Breast epithelium (tissue), 4 donors: ENCODE measurements at places on chromosomes 7 and 10. TPM values are rescaled to one million over a fixed set of nuclear protein-coding genes. Genes with fewer than 3 reads are reported as not detected.

DNA sequence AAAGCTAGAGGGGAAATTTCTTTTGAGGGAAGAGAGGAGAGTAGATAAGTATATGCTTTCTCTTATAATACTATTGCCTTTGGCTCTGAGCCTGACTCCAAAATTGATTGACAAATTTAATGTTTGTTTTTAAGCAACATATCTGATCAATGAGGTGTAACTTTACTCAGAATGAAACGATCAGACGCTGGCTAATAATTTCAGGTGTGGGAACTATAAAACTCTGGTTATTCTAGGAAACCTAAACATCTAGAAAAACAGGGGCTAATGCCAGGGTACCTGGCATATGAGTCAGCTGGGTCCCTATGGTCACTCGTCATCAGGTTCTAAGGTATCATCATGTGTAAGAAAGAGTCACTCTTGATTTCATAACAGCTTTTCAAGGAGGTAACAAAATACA, 139.7 kb downstream of the ATE1 start:
- H3K36me3 ChIP-seq: no peaks in the 10 kb centered on the region
- no peaks in the 10 kb centered on the region for H3K4me1 ChIP-seq
- no peak for DNase-seq
- no peak overlapping the region for H3K4me3 ChIP-seq
- no peaks in the 10 kb centered on the region for H3K27me3 ChIP-seq

- no peaks in the 10 kb centered on the region for H3K27me3 ChIP-seq
- DNase-seq: no peak
- no peak overlapping the region for H3K4me3 ChIP-seq
- no peaks in the 10 kb centered on the region for H3K36me3 ChIP-seq
- no peak overlapping the region for H3K27ac ChIP-seq
Measured at GRCh38 chr10:82392533-82392932, 517.5 kb downstream of the NRG3 start.

DNA sequence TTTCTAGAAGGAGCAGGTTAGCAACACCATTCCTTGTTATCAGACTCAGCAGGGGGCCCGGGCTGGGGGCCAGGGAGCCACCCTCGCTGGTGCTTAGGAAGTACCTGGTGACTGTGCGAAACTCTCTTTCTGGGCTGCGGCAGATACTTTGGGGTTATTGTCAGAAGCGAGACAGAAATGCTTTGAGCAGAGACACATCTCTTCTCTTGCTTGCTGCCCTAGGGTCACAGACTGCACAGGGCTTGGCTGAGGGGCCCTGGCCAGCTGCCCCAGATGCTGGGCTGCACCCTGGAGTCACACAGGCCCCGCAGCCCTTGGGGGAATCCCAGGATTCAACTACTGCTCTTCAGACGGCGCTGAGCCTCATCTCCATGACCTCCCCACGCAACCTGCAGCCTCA, 91.9 kb downstream of the WDFY4 start:
- H3K36me3 ChIP-seq: no peaks in the 10 kb centered on the region
- no peaks in the 10 kb centered on the region for H3K4me1 ChIP-seq
- H3K27ac ChIP-seq: no peak overlapping the region
- no peak for DNase-seq
- H3K4me3 ChIP-seq: no peak overlapping the region

- H3K27ac ChIP-seq: no peak overlapping the region
- H3K27me3 ChIP-seq: no peaks in the 10 kb centered on the region
- H3K4me3 ChIP-seq: no peak overlapping the region
- no peaks in the 10 kb centered on the region for H3K4me1 ChIP-seq
- no peaks in the 10 kb centered on the region for H3K36me3 ChIP-seq
- DNase-seq: no peak
Measured at GRCh38 chr10:97169063-97169462, 16.7 kb downstream of the SLIT1 start.

LGI1 gene
- 0.15 TPM for total RNA-seq

AGBL3 gene
- total RNA-seq: 5.1 TPM

SLC16A9 gene
- 0.33 TPM for total RNA-seq

- no peaks in the 10 kb centered on the region for H3K27me3 ChIP-seq
- DNase-seq: no peak
- H3K4me1 ChIP-seq: no peaks in the 10 kb centered on the region
Measured at GRCh38 chr7:103413407-103413806, 32.6 kb downstream of the SLC26A5 start.

DNA sequence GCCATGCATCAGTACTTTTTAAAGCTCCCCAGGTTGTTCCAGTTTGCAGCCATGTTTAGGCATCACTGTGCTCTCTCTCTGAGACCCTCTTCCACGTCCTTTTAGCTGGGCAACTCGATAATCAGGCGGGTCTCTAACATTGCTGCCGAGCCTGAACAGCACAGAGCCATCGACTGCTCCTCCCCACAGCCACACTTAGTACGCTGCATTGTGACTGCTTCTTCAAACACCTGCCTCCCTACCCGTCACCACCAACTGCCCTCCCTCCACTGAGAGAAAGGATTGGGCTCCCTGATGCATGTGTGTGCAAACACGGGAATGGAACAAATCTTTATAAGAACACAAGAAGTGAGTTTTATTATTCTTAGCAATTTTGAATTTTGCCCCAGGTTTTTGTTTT, 11.4 kb upstream of the TACR2 start:
- no peaks in the 10 kb centered on the region for H3K36me3 ChIP-seq
- H3K27ac ChIP-seq: no peak overlapping the region
- H3K4me3 ChIP-seq: no peak overlapping the region
- H3K4me1 ChIP-seq: no peaks in the 10 kb centered on the region
- H3K27me3 ChIP-seq: no peaks in the 10 kb centered on the region

DNA sequence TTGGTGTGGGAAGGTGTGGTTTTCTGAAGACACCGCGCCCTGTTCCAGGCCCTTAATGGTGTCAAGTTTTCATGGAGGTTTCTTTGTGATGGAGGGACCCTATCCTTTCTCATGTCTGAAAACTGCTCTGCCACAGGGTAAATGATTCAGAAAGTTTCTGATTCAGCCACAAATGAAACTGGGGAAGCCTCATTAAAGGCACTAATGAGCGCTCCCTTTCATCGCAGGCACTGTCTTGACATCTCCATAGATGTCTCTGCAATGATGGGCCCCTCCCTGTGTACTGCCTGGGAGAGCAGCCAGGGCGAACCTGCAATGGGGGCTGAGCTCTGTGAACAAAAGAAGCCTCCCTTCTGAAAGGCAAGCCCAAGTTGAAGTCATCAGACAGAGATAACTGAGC, 355.3 kb downstream of the PRPF18 start:
- H3K27me3 ChIP-seq: no peaks in the 10 kb centered on the region
- H3K4me1 ChIP-seq: no peaks in the 10 kb centered on the region
- DNase-seq: no peak

DNA sequence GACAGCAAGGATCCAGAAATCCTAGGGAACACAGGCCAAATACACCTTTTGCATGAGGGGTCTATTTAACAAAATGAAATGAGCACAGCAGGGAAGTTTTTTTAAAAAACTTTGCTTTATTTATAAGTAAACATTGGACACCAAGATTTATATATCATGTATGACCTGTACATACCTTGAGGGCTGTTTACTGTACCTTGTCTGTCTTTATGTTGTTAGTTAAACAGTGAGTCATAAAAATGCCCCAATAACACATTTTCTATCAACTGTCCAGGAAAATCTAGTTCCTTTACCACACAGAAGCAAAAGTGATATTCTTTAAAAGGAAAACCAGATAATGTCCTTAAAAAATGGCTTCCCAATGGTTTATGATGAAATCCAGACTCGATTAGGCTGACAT, 45.1 kb upstream of the AGR3 start:
- DNase-seq: no peak
- H3K27me3 ChIP-seq: no peaks in the 10 kb centered on the region
- H3K27ac ChIP-seq: no peak overlapping the region
- H3K36me3 ChIP-seq: no peaks in the 10 kb centered on the region

GRCh38 chr10:45640941-45641340, 31.6 kb downstream of the ZFAND4 start:
- no peak overlapping the region for H3K4me3 ChIP-seq
- H3K4me1 ChIP-seq: no peaks in the 10 kb centered on the region
- no peak for DNase-seq
- no peak overlapping the region for H3K27ac ChIP-seq
- H3K36me3 ChIP-seq: no peaks in the 10 kb centered on the region

DNA sequence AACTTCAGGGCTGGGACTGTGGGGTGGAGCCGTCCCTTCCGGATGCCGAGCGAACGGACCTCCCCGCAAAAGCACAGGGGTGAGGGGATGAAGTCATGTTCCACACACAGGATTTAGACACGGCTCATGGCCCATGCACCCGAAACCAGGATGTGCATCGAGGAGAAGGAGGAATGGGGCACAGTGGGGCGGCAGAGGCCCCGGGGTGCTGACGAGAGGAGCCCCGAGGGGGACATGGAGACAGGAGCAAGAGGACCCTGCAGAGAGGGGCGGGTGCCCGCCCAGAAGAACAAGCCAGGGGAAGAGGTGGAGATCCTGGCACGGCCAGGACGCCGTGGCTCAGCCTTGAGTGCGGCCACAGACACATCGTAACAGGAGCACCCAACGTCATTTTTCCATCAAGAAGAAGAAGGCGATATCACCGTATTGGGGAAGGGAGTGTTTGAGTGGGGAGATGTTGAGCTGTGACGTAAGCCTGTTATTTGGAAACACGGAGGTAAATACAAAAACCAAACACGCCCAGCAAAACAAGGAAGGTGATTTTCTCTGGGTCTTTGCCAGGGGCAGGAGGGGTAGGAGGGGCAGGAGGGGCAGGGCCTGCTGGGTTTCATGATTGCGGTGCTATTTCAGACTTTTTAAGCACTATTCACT, 25.3 kb upstream of the FOXL3 start:
- no peaks in the 10 kb centered on the region for H3K27me3 ChIP-seq
- DNase-seq: no peak
- H3K4me3 ChIP-seq: peak overlapping the region; percentile 29

TRPV5 gene
- total RNA-seq: not detected

CCL24 gene
- not detected for total RNA-seq

DNA sequence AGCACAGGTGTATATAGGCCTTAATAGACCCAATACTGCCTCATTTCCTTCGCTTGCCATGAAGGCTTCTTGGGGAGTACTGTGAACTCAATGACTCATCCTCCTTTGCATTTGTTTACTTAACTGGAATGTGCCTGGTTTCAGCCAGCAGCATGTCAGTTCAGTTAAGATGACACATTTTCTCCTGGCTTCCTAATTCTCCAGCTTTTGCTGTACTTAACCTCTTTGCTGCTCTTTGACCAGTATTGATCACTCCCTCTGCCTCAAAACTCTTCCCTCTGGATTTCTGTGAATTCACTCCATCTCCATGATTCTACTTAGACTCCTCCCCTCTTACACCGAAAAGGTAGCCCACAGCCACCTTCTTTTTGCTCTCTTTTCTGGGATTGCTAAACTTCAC, 135.7 kb downstream of the MAGI2 start:
- no peak for DNase-seq
- H3K36me3 ChIP-seq: no peaks in the 10 kb centered on the region
- no peaks in the 10 kb centered on the region for H3K27me3 ChIP-seq
- no peak overlapping the region for H3K4me3 ChIP-seq

TLX1 gene
- not detected for total RNA-seq

DNA sequence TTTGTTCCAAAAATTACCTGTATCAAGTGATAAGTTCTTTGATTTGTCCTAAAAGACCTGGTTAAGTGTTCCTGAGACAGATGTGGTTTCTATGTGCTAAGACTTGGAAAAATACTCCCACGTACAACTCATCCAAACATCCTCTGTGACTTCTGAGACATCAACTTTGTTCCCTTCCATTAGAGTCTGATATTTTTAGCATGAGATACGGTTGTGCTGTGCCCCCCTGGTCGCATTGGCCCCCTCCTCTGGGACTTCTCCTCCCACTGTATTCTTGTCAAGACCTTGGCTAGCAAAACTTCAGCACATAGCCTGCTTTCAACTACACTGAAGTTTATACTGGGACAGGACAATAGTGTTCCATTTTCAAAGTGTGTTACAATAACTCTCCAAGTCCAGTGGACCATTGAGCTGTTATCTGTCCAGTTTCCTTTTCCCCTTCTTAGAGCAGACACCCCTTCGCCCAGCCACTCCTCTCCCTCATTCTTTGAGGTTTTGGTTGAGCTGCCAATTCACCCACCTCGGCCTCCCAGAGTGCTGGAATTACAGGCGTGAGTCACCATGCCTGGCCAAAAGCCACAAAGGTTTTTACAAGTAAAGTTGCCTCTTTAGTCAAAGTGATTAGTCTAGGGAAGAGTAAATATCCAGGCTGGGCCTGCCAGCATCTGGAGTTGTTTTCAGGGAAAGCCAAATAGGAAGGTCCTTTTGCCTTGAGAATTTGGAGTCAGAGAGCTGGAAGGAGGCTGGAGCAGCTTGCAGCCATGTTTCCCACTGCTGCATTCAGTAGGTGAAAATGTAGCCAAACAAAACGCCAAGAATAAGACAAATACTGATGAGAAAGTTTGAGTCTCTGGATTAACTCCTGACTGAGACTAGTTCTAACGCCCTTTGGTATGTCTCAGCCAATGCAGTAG, 17.8 kb upstream of the PDLIM1 start:
- no peaks in the 10 kb centered on the region for H3K4me1 ChIP-seq
- H3K27me3 ChIP-seq: no peaks in the 10 kb centered on the region
- H3K4me3 ChIP-seq: no peak overlapping the region
- peak; percentile 82 for DNase-seq
- H3K36me3 ChIP-seq: no peaks in the 10 kb centered on the region

- H3K27me3 ChIP-seq: no peaks in the 10 kb centered on the region
- no peak overlapping the region for H3K4me3 ChIP-seq
- H3K27ac ChIP-seq: no peak overlapping the region
- DNase-seq: no peak
- H3K36me3 ChIP-seq: no peaks in the 10 kb centered on the region
Measured at GRCh38 chr7:2225830-2226229, 6.9 kb downstream of the MAD1L1 start.

DNA sequence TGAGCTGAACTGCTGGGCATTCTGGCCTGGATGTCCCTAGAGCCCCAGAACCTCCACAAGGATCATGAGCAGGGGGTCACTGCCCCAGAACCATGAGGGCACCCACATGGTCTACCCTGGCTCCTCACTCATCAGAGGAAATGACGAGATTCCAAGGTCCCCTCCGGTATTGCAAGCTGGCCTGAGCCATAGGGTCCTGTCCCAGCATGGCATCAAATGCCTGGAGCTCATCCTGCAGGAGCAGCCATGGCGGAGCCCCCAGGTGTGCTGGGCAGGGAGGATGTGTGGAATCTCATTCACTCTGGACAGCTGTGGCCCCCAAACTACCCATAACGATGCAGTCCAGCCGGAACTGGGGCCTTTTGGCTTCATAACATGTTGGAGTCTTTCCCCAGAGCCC, 66.6 kb upstream of the ANTXRL start:
- H3K4me1 ChIP-seq: no peaks in the 10 kb centered on the region
- H3K27ac ChIP-seq: no peak overlapping the region
- no peaks in the 10 kb centered on the region for H3K36me3 ChIP-seq
- DNase-seq: no peak

GRCh38 chr10:62079885-62080559, 178.5 kb downstream of the ARID5B start:
- peak overlapping the region; percentile 57 for H3K27ac ChIP-seq
- peaks cover 8% of the 10 kb centered on the region for H3K4me1 ChIP-seq
- H3K4me3 ChIP-seq: no peak overlapping the region
- no peak for DNase-seq

- no peak overlapping the region for H3K4me3 ChIP-seq
- H3K36me3 ChIP-seq: no peaks in the 10 kb centered on the region
- no peaks in the 10 kb centered on the region for H3K27me3 ChIP-seq
Measured at GRCh38 chr10:78175444-78176015, 141.9 kb downstream of the RPS24 start.
